ENCODE measurements at places on chromosomes 2 and 18.

- no peak for DNase-seq
Measured at GRCh38 chr2:199223791-199224190, 233.9 kb downstream of the SATB2 start.

DNA sequence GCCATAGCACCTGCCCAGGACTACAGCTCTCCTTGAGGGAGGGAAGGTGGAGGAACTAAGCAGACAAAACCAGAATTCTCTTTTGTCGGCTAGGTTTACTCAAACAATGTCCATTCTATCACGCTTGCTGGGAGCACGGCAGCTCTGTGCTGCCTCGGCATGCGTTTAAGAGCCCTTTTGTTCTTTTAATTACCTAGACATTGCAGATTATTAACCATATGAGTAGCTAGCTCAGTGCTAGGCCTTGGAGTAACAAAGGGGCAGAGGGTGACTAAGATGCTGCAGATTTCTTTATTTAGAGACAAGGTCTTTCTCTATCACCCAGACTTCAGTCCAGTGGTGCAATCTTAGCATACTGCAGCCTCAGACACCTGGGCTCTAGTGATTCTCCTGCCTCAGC lies 11.1 kb downstream of the MSGN1 start:
- DNase-seq: no peak

GRCh38 chr18:46629361-46629760 lies 27.7 kb downstream of the LOXHD1 start:
- no peak for DNase-seq

DNA sequence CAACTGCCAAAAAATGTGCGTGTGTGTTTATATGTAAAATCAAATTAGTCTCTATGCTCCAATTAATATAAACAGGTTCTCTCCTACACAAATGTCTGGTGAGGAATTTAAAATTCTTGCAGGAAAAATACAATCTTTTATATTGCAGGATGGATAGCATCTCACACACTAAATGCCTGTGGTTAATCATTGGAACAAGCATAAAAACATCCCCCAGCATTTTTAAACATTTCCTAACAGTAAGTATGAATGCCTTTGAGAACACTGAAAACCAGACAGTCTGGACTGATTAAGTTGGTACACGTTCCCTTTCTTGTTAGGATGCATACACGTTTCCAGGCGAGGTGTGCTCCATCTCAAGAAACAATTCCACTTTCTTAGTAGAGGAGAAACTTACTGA lies 29.9 kb upstream of the PDE1A start:
- no peak for DNase-seq

DNA sequence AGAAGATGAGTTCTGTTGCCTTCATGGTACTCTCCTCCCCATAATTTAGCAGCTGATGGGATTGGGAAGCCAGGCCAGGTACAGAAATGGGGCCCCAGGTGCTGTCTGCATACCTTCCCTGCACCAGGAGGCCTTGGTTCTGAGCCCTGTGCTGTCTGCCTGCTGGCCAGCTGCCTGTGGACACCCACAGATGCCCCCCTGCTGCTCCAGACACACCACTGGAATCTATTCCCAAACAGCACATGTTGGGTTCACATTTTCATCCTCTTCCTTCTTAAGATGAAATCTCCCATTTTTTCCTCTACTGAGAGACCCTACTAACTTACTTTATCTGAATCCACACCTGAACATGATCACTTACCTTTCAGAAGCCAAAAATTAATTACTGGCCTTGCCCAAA lies 152.0 kb upstream of the CCDC68 start:
- no peak for DNase-seq

GRCh38 chr2:159613651-159614285 lies 2.6 kb downstream of the BAZ2B start:
- peak; percentile 49 for DNase-seq

DNA sequence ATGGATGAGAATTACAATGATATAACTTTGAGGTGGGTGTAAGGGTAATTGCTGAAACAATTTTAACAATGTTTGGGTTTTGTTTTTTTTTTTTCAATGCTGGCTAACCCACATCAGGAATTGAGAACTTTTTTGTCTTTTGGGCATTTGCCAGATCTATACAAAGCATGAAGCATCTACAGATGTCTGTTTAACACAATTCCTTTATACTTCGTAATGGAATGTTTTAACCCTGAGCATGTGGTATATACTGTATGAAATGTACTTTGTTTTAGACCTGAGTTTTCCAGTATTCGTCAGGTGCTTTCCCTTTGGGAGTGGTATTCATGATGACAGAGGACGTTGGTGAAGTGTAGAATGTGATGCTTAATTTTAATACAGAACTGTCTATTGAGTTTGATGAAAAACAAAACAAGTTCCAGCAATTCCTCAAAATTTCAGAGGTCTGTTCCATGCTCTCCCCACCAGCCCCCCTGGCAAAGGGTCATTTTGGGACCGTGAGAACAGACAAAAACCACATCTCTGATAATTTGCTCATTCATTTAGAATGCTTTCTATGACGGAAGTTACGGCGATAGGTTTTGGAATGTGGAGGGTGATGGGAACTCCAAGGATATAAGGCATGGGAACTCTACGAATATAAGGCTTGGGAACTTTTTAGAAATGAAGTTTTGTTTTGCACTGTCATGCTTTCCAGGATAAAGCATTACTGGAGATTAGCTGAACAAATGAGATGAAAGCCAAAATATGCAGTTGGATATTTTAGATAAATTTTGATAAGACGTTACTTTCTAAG lies 14.1 kb downstream of the LIMS1 start:
- no peak for DNase-seq

GRCh38 chr2:71360434-71360975 lies 28.9 kb downstream of the ZNF638 start:
- DNase-seq: no peak

DNA sequence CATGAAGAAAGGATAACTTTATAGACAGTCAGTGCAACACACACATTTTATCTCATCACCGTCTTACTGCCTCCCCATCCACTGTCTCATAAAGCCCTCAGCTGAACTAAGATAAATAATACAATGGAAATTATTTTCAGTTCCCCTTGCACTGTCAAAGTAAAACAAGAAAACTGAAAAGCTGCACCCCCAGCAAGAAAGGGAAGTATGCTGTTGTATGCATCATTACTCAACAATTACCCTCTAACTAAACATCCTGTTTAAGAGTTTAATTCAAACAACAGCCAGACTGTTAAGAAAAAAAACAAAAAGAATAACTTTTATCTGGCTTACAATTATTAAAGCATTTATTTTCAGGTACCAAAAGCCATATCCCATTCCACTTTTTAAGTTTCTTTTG lies 25.0 kb downstream of the MPPE1 start:
- DNase-seq: no peak

- no peak for DNase-seq
Measured at GRCh38 chr2:238398577-238398976, 28.1 kb upstream of the ASB1 start.

- DNase-seq: no peak
Measured at GRCh38 chr2:159938395-159938794, 124.0 kb downstream of the PLA2R1 start.

DNA sequence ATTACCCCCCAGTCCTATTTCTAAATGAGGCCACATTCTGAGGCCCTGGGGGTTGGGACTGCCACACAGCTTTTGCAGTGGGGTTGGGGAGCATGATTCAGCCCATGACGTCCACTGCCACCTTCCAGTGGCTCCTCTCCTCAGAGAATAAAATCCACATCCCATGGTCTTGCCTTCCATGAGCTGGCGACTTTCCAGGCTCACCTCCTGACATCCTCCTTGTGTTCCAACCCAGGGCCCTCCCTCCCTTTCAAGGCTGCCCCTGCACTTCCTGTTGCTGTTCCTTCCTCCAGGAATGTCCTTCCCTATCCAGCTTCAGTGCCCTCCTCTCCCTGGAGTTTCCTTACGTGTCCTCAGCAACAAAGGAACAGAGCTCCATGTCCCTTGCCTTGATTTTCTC lies 187.3 kb upstream of the ID2 start:
- no peak for DNase-seq

GRCh38 chr18:68033466-68033865 lies 516.9 kb upstream of the DSEL start:
- no peak for DNase-seq

GRCh38 chr2:133407341-133407740 lies 160.9 kb downstream of the NCKAP5 start:
- no peak for DNase-seq
